Gastroesophageal sphincter (tissue), 4 donors: ENCODE measurements at places on chromosomes 5 and 9. TPM values are rescaled to one million over a fixed set of nuclear protein-coding genes. Genes with fewer than 3 reads are reported as not detected.

- ATAC-seq: no peak
These were observed 82.2 kb downstream of the NRG2 start for GRCh38 chr5:139960723-139961383.

GRCh38 chr5:180070756-180071530 is 616 bp downstream of the RNF130 start:
- ATAC-seq: peak; percentile 43

DNA sequence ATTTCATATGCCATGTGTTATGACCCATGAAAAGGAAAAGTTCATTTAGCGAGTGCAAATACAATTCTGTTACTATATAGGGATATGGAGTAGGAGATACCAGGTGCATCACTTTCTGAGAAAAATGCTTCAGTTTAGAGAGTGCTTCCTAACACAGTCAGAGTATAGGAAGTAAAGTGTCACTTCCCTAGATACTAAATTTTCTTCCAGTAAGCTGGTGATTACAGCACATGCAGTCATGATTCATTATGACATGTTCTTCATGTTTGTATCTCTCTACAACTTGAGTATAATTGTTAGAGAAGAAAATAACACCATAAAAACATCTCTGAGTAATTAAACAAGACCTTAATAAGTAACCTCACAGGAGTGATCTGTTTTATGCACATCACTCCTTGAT is 837.0 kb downstream of the DNAH5 start:
- ATAC-seq: no peak

- ATAC-seq: no peak
These were observed 132.5 kb downstream of the PPP2R2B start for GRCh38 chr5:146745931-146746577.

GRCh38 chr5:33212900-33213299 is 227.9 kb upstream of the TARS1 start:
- ATAC-seq: no peak

DNA sequence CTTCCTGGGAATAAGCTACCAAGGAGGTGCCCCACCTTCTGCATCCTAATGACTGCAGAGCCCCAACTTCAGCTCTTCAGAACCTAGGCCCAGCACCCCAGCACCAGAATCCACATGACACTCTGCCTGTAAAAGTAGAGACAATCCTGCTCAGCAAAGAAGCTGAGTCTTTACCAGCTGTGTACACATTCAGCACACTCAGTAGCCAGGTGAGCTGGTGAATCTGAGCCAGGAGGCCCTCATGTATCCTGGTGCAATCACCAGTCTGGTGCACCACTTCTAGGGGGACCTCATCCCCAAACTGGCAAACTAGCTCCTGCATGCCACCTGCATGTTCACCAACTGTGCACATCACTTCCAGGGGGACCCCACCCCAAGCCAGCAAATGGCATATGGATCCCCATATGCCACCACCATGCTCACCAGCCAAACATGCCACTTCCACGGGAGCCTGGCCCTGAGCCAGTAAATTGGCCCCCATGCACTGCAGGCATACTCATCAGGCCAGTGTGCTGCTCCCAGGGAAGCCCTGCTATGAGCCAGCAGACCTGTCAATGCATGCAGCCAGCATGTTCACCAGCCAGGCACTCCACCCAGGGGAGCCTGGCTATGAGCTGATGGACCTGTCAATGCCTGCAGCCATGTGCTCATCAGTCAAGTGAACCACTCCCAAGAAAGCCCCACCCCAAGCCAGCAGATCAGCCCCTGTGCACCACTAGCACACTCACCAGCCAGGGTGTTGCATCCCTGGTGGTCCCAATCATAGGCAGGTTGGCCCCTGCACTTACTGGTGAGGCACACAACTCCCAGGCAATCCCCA is 15.6 kb upstream of the BTNL9 start:
- no peak for ATAC-seq

GRCh38 chr5:80625230-80625629 is 29.2 kb upstream of the MSH3 start:
- no peak for ATAC-seq

DNA sequence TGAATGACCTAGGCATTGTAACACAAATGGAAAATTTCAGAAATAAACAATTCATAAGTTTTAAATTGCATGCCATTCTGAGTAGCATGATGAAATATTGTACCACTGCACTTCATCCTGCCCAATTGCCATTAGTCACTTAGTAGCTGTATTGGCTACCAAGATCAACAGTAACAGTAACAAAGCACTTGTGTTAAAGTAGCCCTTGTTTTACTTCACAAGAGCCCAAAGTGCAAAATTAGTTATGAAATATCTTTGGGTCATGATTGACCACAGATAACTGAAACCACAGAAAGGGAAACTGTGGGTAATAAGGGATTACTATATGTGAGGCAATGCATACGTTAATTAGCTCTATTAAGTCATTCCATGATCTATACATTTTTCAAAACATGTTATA is 33.3 kb upstream of the RORB start:
- no peak for ATAC-seq

DNA sequence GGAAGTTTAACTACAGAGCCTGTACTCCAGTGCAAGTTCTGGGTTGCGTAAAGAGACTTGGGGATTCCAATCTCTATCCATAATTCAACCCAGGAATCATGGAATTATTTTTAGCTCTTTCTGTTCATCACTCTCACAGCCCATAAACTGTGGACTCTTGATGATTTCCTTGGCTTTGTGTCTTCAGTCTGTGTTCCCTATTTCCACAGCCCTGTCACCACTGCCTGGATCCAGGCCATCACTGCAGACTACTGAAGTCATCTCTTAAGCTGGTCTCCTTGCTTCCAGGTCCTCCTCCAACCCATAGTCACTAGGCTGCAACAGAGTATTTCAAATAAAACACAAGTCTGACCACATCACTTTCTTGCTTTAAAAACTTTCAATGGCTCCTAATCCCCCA is 211.7 kb downstream of the PLK2 start:
- no peak for ATAC-seq

DNA sequence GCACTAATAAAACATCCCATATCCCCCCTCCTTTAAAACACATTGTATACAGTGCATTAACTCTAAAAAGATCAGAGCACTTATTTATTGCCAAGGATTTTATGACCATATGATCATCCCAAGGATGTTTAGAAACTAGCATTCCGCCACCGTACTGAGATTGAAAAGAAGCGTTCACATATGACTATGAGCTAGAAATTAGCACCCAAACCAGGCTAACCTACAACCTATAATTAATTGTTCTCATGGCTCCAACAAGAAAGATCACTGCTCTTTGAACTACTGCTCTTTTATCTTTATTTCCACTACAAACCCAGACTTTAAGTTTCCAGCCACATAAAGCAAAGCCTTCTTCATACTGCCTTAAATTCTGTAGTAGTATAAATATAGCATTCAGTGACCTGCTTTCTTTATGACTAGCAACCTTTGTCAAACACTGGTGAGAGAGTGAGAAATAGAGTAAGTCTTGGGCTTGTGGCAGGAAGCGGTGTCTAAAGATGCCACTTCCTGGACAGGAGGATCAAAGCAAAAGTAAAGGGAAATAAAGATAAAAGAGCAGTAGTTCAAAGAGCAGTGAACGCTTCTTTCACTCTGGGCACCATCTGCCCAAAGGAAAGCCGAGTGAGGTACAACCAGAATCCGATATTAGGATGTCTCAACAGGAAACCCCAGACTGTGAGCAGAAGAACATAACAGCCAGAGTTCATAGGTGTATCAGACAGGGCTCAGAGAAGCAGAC is 151.1 kb upstream of the ERCC6L2 start:
- ATAC-seq: no peak

SOHLH1 gene
- total RNA-seq: not detected

GADD45G gene
- total RNA-seq: 85.6 TPM

SLC4A9 gene
- total RNA-seq: not detected
